Glutamatergic neuron (in vitro differentiated cells): ENCODE measurements at places on chromosomes 6 and 20.

DNA sequence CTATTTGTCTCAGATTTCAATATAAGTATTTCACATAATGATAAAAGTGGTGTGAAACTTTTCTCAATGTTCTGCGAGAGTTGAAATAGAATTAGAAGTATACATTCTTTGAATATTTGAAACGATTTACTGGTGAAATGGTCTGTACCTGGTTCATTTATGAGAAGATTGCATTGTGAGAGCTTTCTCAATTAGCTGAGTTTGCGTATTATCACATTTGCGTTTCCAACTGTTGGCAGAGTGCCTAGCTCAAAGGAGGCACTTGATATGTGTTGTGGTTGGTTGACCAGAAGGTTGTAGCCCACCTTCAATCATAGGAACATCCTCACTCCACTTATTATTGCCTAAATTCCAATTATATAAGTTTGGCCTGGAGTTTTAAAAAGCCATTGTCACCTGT lies 58.8 kb upstream of the EXOC2 start:
- DNase-seq = no peak

DNA sequence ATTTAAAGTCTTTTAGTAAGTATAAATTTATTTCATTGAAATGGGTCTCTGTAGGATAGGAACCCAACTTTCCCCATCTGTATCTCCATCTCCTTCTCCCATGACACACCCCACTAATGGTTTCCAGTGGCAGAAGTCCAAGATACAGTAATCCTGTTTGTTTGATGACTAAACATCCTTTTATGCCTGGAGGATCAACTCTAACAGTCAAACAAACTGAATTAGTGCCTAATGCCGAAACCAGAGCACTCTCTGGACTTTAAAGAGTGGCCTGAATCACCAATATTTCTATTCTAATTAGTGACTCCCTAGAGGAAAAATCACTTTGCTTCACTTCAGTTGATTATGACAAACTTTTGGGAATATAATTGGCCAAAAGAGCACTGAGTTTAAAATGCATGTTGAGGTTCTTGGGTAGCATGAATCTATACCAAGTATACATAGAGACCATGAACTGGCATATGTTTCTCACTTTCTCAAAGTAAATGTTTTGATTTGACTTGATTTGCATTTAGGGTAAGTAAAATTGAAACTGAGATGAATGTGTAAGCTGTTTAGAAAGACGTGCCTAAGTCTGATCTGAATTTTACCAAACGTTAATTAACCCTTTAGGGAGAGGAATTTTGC lies 776.4 kb upstream of the NRSN1 start:
- no peak for DNase-seq

DNA sequence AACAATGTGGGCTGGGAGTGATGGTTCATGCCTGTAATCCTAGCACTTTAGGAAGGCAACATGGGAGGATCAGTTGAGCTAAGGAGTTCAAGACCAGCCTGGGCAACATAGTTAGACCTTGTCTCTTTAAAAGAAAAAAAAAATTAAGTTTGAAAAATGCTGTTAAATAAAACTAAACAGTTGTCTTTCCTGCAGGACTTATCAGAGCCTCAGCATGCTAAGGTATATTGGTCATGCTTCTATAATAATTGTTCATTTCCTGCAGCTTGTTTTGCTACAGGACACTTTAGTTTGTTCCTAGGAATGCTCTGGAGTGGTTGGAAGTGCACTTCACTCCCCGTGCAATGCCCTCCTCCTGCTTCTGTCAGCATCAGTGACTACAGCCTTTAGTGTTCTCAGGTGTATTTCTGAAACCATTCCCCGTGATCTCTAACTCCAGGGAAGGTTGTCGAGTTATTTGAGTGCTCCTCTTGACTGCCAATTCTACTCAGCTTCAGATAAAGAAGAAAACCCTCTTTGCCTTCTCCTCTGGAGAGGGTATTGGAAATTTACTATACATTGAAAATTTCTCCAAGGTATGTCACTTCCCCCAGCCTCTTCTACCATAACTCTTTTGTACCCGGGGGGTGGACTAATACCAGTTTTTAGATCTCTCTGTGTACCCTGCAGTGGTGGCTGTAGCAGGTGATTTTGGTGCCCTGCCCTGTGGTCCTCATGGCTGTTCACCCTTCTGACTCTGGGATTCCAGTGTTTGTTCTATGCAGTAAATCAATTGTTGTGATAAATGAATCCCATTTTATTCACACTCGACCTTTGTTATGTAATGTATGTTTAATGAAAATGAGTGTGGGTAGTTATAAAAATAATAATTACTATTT lies 33.8 kb downstream of the NHLRC1 start:
- no peak for DNase-seq

DNA sequence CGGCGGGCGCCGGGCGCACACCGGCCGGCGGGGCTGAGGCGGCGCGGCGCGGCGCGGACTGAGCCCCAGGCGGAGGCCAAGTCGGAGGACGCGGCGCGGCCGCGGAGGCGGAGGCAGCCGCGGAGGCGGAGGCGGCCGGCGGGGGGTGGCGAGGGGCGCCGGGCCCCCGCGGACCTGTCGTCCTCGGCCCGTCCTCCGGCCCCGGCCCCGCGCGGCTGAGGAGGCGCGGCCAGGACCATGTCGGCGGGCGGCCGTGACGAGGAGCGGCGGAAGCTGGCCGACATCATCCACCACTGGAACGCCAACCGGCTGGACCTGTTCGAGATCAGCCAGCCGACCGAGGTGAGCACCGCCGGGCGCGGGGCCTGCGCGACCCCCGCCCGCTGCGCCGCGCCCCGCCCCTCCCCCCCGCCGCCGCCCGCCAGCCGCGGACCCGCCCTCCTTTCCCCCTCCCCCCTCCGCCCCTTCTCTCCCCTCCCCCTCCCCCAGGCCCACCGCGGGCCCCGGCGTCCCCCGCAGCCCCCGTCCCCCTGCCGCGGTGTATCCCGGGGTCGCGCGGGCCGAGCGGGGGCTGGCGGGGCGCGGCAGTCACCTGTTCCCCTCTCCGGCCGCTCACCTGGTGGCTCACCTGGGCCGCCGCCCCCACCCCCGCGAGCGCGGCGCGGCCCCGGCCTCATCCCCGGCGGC lies at the start of gene AFDN:
Gene AFDN (plus strand): TSS at position 16 of the 687 bp plus-strand sequence. CDS start 222 bp downstream, at position 238.
- DNase-seq = peak; percentile 59

- no peak for DNase-seq
Observed at GRCh38 chr6:8329562-8329961, 105.8 kb downstream of the SLC35B3 start.

DNA sequence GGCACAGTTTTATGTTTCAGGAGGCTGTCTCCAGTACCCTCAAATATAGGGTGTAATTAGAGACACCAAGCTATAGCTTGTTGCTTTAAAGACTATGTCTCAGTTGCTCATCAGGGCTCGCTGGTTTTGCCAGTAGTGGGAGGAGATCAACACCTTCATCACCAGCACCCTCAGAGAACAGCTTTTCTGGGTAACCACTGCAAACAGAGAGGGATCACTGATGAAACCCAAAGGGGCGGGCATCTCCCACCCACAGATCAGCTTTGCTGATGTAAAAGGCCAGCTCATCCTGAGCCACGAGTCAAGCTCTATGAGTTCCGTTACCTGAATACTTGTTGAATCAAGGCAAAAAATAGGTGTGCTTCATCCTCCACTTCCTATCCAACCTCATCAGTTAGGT lies 187.7 kb downstream of the AIG1 start:
- no peak for DNase-seq

GRCh38 chr6:52399511-52400312 lies 20.4 kb upstream of the EFHC1 start:
- DNase-seq = no peak

DNA sequence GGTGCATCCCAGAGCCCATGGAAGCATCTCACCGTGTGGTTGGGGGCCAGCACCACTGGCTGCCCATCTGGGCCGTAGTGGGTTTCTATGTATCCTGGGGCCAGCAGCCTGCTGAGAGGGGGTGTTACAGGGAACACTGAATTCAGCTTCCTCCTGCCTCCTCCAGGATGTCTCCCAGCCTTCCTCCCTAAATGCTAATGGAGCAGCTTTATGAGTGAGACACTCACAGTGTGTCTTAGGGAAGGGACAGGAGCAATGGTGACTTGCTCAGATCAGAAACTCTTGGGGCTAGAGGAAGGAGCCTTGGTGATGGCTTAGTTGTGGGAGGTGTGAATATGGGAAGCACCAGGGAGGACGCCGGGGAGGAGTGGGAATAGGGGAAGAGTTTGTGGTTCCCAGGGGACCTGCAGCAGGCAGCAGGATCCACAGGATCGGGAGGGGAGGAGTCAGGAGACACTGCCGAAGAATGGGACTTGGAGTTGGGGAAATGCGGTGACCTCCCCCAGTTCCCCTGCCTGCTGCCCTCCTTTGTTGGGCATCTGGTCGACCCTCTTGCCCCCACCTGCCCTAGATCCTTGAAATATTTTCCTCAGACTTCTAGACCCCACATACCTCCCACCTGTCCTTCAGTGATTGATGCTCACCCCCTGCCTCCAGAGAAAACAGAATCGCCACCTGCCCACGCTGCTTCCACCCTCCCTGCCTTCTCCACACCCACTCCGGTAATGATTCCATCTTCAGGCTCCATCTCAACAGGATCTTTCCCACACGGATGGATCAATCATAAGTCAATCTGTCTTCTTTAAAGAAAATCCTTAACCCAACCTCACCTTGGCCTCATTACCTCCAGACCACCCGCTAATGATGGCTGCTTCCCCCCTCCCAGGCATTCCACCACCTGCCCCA lies 6.6 kb downstream of the ADAM33 start:
- DNase-seq = no peak

- DNase-seq = no peak
Observed at GRCh38 chr6:116015561-116015960, 45.1 kb downstream of the FRK start.

GRCh38 chr6:155309150-155309549 lies 5.1 kb downstream of the TFB1M start:
- DNase-seq = no peak

- no peak for DNase-seq
Observed at GRCh38 chr6:14772188-14772587, 473.7 kb upstream of the JARID2 start.

GRCh38 chr20:21684671-21685070 lies 20.8 kb upstream of the PAX1 start:
- DNase-seq = no peak

- DNase-seq = no peak
Observed at GRCh38 chr6:155314773-155315515, 660 bp upstream of the TFB1M start.

- DNase-seq = no peak
Observed at GRCh38 chr6:12265791-12266190, 24.4 kb upstream of the EDN1 start.

DNA sequence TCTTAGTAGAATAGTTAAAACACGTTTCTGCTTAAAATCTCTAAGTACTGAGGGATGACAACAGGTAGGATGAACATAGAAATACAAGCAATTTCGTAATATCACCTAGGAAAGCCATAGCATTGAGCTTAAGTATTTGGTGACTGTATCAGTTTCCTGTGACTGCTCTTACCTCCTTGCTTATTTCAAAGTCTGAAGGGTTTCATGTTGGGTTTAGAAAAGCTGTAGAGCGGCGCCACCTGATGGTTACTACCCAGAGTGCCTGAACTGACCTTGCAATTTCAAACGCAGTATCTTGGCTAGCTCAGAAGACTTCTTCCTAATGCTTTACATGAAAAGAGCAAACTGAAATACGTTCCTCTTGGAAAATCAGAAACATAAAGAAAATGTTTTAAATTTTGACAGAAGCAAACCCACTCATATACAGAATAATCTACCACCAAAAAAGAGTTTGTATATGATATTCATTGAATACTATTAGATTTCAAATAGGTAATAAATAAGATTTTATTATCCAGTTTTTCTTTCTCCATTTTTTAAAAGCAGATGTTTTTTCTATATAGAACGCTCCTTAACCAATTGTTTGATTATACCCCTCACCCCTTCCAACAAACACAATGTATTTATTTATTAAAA lies 82.3 kb upstream of the RIPOR2 start:
- peak; percentile 71 for DNase-seq

GRCh38 chr6:127173156-127173940 lies 54.9 kb downstream of the RSPO3 start:
- no peak for DNase-seq

GRCh38 chr20:32849577-32849976 lies 9.1 kb upstream of the EFCAB8 start:
- no peak for DNase-seq

GRCh38 chr6:47404435-47404834 lies 73.2 kb upstream of the CD2AP start:
- no peak for DNase-seq

GRCh38 chr6:33426590-33427511 lies 7.0 kb downstream of the SYNGAP1 start:
- DNase-seq = no peak

- no peak for DNase-seq
Observed at GRCh38 chr6:97240222-97240621, 42.8 kb downstream of the MMS22L start.

GRCh38 chr6:14676064-14676463 lies 558.5 kb downstream of the CD83 start:
- no peak for DNase-seq

DNA sequence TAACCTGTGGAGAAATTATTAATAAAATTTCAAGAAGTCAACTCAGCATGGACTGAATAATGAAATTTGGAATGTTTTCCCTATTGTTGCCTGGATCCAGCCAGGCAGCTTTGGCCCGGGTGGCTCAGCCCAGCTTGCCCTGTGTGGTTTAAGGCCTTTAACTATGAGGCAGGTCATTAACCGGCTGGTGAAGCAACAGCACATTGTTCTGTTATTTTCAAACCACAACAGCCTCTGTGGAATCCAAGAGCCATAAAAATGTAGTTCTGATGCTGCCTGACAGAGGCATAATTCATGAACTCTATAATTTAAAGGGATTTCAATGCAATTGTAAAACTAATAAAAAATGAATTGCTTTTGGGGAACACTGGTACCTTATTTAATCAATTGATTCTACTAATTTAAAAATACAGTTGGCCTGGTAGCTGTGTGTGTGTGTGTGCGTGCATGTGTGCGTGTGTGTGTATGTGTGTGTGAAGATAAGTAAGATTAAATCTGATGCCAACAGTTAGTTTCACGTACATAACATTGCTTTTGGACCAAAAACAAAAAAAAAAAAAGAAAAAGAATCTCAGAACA lies 117.7 kb downstream of the RPS12 start:
- no peak for DNase-seq

DNA sequence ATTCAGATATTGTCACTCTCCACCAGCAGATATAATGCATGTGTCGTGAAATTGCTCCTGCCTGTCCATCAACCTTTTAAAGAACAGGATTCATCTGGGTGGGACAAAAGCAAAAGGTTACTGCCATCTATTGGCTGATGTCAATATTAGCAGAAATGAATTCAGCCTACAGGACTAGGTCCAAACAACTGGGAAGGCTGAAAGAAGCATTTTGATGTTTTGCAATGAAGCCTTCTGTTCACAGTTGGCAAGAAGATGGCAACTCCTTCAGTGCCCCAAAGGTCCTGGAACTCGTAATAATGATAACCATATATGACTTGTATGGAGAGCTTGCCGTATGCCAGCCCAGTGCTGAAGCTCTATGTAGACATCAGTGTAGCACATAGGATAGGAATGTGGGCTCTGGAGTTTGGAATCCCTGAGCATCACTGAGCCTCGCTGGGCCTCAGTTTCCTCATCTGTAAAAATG lies 7.5 kb downstream of the BCAS1 start:
- no peak for DNase-seq

- DNase-seq = no peak
Observed at GRCh38 chr6:169851641-169852503, 100.5 kb downstream of the ERMARD start.
